Heart left ventricle (tissue), 16 donors: ENCODE measurements at places on chromosomes 4 and X.

DNA sequence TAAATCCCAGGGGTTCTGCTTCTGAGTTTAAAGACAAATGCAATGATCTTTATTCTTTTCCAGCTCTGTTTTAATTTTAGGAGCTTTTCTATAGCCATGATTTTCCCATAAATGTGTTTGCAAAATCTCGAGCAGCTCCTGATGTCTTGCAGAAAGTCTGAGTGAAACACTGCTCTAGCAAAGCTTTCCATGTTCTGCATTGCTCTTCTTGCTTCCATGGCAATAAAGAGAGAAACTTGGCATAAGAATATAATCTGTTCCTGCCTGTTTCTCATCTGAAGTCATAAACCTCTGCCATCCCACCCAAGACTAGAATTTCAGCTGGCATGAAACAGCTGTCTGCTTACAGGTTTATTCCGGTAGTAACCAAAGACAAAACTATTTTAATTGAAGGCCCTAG lies 254.5 kb downstream of the SPRY1 start:
- no peak for DNase-seq

DNA sequence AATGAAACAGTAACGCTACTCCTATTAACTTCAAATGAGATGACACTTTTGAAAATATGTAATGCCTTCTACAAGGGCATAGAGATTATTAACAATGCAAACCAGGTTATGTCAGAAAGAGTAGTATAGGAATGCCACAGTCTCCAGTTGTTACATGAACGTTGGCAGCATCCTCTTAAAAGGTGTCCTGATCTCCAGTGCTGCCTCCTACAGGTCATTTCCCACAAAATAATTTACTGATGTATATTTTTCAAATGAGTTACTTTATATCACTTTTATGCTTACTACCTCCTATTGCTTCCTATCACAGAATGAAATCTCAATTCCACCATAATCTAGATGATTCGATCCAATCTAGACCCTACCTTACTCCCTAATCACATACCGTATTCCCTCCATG lies 195.2 kb upstream of the EPHA5 start:
- DNase-seq: no peak

DNA sequence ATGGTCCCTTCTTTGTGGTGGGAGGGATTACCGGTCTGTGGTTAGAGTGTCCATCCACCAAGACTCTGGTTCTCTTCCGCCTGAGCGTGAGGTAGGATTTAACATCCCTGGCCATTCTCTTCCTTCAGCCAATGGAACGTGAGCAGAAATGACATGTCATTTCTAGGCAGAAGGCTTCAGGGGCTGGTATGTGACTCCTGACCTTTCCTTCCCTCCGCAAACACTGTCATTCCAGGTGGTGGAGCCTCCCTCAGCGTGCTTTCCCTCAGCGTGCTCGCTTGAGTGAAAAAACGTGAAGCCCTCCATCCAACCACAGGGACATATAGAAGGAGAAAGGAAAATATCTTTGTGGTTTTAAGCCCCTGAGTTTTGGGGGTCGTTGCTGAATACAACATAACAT lies 34.0 kb upstream of the SLC10A4 start:
- DNase-seq: no peak

- DNase-seq: no peak
Observed at GRCh38 chr4:147950841-147951240, 219.0 kb downstream of the ARHGAP10 start.

DNA sequence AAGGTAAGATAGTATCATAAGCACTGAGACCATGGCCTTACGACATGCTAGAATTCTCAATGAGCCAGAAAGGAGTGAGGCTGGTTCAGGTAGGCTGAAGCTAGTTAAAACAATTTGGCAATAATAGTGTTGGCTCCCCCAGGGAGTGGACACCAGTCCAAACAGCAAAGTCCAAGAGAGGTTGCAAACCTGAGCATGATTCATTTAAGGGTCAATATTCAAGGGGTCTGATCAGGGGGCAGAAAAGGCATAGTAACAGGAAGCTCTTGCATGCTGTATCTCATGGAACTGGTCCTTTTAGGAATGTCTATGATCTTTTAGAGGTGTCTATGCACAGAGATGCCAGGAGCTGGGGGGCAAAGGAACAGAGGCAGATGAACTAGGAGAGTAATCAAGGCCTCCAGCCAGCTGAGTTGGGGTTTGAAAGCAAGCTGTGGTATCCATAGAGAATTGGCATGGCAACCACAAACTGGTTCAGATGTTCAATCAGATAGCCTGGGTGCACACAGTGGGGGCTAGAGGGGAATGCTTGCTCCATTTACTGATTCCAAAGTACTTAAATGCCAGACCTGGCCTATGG lies 5.1 kb downstream of the GJB1 start:
- no peak for DNase-seq

DNA sequence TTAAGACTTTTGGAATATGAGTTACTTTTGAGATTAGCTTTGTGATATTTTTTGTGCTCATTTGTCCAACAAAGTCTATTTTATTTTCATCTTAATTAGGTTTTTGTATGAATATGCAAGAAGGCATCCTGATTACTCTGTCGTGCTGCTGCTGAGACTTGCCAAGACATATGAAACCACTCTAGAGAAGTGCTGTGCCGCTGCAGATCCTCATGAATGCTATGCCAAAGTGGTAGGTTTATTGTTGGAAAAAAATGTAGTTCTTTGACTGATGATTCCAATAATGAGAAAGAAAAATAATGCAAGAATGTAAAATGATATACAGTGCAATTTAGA lies 10.8 kb downstream of the ALB start:
- no peak for DNase-seq

DNA sequence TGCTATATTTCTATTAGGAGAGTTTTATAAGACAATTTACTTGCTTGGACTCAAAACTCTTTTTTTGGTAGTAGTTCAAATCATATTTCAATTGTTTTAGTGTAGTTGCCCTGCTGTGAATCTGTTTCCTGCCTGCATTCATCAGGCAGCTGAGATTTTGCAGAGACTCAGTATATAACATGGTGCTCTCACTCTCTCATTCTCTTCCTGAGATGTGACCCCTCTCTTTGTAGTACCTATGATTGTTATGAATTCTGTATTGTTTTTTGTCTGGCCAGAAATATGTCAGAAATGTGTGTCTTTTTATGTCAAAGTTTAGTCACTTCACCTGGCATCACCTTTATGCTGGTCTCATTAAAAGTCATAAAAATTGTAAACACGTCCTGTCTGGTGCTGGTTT lies 374.0 kb downstream of the RAPGEF2 start:
- no peak for DNase-seq

GRCh38 chr4:80446248-80446647 lies 110.7 kb downstream of the CFAP299 start:
- no peak for DNase-seq
